ENCODE measurements at places on chromosomes 11 and 22.

GRCh38 chr11:72430741-72431570 lies 3.4 kb downstream of the CLPB start:
- peak; percentile 63 for DNase-seq

DNA sequence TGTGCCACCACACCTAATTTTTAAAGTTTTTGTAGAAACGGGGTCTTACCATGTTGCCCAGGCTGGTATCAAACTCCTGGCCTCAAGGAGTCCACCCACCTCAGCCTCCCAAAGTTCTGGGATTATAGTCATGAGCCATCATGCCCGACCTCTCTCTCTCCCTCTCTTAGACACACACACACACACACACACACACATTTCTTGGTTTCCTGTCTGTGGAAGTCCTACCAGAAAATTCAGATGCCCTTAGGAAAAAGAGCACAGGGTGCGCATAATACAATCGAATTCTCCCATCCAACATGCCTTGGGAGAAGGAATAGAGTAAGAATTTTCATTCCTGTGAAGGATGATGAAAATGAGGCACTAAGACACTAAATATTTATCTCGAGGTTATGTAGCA lies 10.4 kb downstream of the MICAL3 start:
- no peak for DNase-seq

DNA sequence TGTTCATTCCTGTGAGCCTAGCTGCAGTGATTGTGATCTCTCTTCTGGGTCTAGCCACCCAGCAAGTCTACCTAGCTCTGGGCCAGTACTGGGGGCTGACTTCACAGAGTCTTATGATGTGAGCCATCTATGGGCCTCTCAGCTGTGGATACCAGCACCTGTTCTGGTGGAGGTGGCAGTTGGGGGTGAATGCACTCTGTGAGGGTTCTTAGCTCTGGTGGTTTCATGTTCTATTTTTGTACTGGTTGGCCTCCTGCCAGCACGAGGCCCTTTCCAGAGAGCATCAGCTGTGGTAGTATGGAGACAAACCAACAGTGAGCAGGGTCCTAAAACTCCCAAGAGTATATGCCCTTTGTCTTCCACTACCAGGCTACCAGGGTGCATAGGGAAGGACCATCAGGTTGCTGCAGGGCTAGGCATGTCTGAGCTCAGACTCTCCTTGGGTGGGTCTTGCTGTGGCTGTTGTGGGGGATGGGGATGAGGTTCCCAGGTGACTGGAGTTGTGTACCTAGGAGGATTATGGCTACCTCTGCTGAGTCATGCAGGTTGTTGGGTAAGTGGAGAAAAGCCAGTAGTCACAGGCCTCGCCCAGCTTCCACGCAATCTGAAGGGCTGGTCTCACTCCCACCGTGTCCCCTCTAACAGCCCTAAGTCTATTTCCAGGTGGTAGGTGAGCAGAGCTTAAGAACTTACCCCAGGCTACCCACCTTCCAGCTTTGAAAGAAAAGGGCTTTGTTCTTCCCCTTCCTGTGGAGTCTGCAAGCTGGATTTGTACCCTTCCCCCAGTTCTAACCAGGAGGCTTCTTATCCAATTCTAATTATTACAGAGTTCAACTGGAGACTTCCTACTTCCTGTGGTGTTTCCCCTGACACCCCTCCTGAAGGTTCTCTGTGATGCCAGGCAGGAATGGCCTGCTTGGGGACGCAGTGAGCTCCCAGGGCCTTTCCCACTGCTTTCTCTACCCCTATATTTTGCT lies 250.7 kb downstream of the LUZP2 start:
- DNase-seq, result peak; percentile 85

GRCh38 chr11:121552154-121552553 lies 99.4 kb upstream of the SORL1-AS1 start:
- DNase-seq, result no peak

GRCh38 chr11:59728913-59729312 lies 15.3 kb upstream of the OR10V1 start:
- peak; percentile 11 for DNase-seq

DNA sequence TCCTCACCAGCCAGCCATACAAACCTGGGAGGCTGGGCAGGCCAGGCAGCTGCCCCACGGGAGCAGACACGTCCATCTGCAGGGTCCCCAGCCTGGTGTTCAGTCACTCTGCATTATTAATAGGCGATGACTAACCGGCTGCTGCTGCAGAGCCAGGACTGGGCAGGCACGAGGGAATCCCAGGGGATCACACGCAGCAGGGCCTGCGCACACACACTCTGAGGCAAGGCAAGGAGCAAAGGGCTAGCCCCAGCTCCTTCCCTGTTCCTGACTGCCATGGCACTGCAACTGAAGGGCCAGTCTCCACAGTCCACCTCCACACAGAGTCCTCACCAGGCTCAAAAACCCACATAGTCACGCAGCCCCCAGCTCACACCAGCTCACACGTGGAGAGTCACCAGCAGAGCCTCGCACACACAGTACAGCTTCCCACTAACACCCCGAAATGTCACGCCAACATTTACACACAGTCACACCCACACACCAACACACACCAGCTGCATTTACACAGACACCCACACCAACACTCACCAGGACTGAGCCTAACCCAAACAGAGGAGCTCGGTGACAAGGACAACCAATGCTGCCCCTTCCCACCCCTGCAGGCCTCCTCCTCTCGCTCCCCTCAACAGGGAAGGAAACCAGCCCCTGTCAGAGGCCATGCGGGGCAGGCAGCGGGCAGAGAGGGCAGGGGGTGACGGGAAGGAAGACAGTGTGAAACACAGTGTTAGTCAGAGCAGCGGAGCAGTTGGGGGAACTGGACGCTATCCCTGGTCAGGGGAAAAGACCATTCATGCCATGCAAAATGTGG lies 47.3 kb downstream of the NRXN2 start:
- peak; percentile 85 for DNase-seq

GRCh38 chr11:73401217-73401923 lies 25.2 kb downstream of the RELT start:
- DNase-seq, result no peak

- DNase-seq, result peak; percentile 86
Measured at GRCh38 chr11:33987975-33988580, 63.5 kb upstream of the CAPRIN1 start.

- DNase-seq, result no peak
Measured at GRCh38 chr11:14089690-14090462, 127.4 kb downstream of the SPON1 start.

- peak; percentile 91 for DNase-seq
Measured at GRCh38 chr11:28566339-28567089, 458.3 kb downstream of the METTL15 start.

GRCh38 chr11:44578279-44578678 lies 12.8 kb downstream of the CD82 start:
- no peak for DNase-seq

- no peak for DNase-seq
Measured at GRCh38 chr11:116033931-116034553, 529.8 kb upstream of the CADM1 start.

GRCh38 chr22:46303347-46303965 lies 6.8 kb downstream of the GTSE1 start:
- DNase-seq, result peak; percentile 30

- peak; percentile 53 for DNase-seq
Measured at GRCh38 chr11:102458548-102458947, 6.0 kb upstream of the TMEM123 start.

GRCh38 chr22:19749876-19750275 lies 10.7 kb upstream of the TBX1 start:
- DNase-seq, result no peak

DNA sequence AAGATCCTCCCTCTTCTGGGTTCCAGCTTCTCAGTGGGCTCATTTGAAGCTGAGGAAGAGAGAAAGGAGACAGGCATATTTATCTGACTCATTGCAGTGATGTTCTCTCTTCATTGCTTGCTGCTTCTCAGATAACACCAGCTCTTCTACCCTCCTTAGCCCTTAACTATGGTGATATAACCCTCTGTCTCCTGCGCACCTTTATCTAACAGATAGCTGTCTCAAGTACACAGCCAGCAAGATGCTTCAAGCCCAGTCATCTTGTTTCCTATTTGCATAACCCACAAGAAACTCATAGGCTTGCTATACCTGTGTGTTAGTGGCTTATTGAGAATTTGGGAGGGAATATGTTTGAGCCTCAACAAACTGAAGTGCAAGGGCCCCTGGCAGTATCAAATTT lies 12.6 kb downstream of the PRSS23 start:
- DNase-seq, result no peak

- no peak for DNase-seq
Measured at GRCh38 chr11:1157341-1157644, 460 bp upstream of the MUC5AC start.

GRCh38 chr22:35598396-35598710 lies 18.8 kb downstream of the MB start:
- no peak for DNase-seq

- DNase-seq, result no peak
Measured at GRCh38 chr22:36335621-36336020, 52.1 kb downstream of the MYH9 start.

DNA sequence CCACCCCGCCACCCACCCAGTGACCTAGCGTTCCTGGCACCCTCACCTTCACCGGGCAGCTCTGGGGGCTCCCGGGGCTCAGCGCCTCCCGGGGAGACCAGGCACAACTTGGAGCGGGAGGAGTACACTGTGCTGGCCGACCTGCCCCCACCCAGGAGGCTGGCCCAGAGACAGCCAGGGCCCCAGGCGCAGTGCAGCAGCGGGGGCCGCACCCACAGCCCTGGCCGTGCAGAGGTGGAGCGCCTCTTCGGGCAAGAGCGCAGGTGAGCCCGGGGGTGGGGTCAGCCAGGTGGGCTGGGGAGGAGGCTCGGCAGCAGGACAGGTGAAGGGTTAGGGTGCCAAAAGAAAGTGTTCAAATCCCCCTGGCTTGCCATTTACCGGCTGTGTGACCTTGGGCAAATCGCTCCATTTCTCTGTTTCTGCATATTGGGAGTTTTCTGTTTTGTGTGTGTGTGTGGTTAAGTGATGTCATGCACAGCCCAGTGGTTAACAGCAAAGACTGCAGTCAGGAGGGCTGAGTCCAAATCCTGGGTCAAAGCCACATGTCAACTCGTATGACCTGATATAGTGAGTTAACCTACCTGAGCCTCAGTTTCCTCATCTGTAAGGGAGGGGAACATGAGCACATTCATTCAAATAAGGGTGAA lies 29.5 kb downstream of the TRIOBP start:
- peak; percentile 34 for DNase-seq

GRCh38 chr22:46390652-46391301 lies 55.3 kb downstream of the TRMU start:
- DNase-seq, result peak; percentile 73

GRCh38 chr11:45948356-45948755 lies 25.9 kb downstream of the LARGE2 start:
- DNase-seq, result no peak

DNA sequence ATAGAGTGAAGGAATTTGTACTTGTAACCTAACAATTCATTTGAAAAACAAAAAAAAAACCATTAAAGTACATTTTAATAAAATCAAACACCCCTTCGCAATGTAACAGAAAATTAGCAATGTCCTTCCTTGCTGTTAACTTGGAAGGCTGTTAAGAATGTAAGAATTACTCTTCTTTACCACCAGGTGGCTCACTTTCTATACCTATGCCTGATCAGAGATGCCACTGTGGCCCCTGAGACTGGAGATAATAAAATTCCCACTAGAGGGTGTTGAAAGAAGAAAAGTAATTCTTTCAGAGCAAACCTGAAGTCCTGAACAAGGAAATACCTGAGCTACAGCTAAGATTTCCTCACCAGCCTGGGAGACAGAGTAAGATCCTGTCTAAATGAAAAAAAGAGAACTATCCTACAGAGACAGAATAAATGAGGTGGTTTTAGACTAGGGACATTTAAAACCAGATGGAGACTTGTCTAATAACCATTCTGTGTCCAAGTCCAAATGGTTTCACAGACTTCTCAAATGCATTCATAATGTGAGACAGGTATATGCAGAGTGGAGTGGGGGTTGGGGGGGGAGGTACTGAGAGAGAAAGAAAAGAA lies 1089.3 kb downstream of the FAM181B start:
- DNase-seq, result peak; percentile 53

- DNase-seq, result no peak
Measured at GRCh38 chr22:28714043-28714628, 27.5 kb downstream of the CHEK2 start.

DNA sequence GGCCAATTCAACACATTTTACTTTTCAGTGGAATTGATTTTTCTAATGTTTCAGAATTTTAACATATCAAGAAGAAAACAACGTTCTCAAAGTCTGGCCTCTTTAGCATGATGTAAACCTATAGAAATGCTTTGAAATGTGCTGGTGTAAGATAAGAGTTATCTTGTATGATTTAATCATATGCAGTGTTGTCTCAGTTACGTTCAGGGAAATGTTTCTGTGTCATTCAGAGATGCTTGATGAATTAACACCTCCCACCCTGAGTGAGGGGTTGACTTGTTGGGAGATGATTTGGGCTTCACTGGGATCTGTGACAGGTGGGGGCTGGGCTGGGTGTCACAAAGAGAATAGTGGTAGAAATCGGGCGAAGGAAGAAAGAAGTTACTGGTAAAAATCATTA lies 15.7 kb upstream of the MYO18B start:
- no peak for DNase-seq

- DNase-seq, result peak; percentile 53
Measured at GRCh38 chr22:40183029-40183581, 5.4 kb downstream of the TNRC6B start.

GRCh38 chr22:49850021-49850911 lies 3.4 kb upstream of the ZBED4 start:
- no peak for DNase-seq

GRCh38 chr11:116427337-116427902 lies 345.4 kb downstream of the BUD13 start:
- no peak for DNase-seq

- DNase-seq, result peak; percentile 46
Measured at GRCh38 chr11:32893343-32894148, 935 bp downstream of the QSER1 start.

DNA sequence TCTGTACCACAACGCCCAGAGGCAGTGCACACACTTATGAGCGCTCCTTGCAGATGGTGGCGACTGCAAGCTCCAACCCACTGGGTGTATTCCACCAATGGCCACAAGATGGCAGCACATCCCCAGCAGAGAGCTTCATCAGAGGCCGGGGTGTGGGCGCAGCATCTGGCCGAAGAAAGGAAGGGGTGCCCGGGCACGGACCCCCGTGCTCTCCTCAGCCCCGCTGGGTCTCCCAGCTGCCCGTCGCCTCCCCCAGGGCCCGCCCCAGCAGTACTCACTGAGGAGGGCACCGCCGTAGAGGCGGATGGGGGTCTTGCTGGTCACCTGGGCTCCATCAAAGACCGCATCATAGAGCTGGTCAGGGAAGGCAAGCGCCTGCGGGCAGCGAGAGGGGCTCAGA lies 14.2 kb downstream of the TP53I11 start:
- peak; percentile 76 for DNase-seq

- DNase-seq, result peak; percentile 73
Measured at GRCh38 chr11:46649180-46649738, 31.9 kb downstream of the ATG13 start.

- peak; percentile 66 for DNase-seq
Measured at GRCh38 chr22:31230871-31231621, 18.9 kb downstream of the LIMK2 start.

- no peak for DNase-seq
Measured at GRCh38 chr22:23274146-23274526, 93.8 kb downstream of the BCR start.

GRCh38 chr11:7591987-7592386 lies 78.2 kb downstream of the PPFIBP2 start:
- no peak for DNase-seq

- DNase-seq, result no peak
Measured at GRCh38 chr11:134665571-134666270, 253.7 kb upstream of the B3GAT1 start.

Measured in epithelial cell of esophagus (primary cell).